ENCODE measurements at places on chromosomes 2 and 18.

GRCh38 chr18:11561293-11561692, 48.1 kb upstream of the SLC35G4 start:
- DNase-seq = no peak

- no peak for DNase-seq
These were observed 513.5 kb upstream of the ZEB2 start for GRCh38 chr2:145033438-145033837.

DNA sequence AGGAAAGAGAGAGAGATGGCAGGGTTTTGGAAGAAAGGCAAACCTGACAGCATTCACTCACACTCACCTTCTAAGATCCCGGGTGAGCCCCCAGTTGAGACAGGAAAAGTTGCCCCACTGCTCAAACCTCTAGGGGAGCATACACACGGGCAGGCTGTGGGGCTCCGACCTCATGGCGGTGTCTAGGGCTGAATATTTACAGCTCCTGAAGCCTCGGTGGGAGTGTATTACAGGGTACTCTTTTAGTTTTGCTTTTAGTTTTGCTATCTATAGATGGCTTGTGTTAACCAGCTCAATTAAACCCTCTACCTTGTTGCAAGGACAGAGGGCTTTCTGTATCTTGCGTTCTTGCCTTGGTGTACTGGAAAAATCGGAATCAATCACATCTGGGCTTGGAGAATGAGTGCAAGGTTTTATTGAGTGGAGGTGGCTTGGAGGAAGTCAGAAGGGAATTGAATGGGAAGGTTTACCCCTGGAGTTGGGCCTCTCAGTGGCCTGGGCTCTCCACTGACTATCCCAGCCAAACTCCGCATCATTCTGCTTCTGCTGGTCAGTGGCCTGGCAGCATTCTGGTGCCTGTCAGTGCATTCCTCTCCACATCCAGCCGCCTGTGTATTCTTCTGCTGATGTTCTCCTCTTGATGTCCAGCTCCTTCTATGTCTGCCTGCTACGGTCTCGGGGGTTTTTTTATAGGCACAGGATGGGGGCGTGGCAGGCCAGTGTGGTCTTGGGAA, 10.1 kb upstream of the IFIH1 start:
- DNase-seq = no peak

- DNase-seq = no peak
These were observed 64.1 kb downstream of the CPS1 start for GRCh38 chr2:210620456-210620855.

DNA sequence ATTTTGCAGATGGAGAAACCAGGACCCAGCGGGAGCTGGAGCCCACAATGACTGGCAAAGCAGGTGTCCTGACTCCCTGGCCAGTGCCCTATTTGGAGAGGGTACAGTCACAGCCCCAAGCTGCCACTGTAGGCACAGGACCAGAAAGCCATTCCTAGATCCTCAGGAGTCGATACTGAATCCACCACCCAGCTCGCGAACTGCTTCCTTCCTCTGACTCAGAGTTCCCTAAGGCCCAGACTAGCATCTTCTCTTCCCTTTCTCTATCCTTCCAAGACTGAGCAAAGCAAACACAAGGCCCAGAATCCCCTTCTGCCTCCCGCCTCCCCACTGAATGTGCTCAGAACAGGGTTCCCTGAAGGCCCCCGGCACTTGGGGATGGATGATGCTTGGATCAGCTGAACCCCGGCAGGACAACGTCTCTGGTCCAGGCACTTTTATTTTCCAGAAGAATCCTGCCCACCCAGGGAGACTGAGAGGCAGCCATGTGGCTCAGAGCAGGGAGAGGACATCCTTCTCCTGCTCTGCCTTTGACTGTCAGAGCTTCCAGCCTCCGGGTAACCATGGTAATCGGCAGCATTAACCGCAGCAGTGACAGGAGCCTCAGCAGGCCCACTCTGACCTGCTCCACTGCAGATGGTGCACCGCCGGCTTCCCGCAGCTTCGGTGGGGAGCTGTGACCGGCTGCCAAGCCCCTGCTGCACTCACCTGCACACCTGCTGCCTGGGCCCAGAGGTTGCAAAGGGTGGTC, 34.8 kb upstream of the KLHL29 start:
- DNase-seq = no peak

Data from forelimb muscle (tissue), 1 donor.